Foreskin melanocyte (primary cell): ENCODE measurements at places on chromosomes 13 and 19.

GRCh38 chr13:96041326-96042110 lies 11.7 kb downstream of the UGGT2 start:
- DNase-seq = no peak

DNA sequence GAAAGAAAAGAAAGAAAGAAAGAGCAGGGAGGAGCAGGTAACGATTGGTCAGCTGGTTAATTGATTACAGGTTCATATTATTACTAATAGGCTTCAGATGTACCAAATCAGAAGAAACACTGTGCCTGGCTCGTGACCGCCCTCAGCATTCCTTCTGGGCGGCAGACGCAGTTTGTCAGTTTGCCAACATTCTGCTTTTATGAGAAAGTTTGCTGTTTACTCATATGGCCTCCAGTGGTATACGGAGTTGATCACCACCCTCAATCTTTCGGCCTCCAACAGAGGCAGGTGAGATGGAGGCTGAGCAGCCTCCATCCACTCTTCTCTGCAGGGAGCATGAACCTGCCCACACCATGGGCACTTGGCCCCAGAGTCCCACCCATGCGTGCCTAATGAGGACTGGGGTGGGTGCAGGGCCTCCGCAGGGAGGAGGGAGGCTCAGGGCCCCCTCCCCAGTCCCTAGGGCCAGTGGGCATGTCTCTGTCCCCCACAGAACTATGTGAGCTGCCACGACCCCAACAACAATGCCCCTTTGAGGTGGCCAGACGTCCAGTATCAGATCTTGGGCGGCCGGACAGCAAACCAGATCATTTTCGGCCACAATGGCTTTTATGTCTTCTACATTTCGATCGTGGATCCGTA lies 8.8 kb downstream of the PRR22 start:
- DNase-seq = peak; percentile 40

- DNase-seq = peak; percentile 13
Measured at GRCh38 chr19:2661615-2662014, 40.9 kb downstream of the GNG7 start.

DNA sequence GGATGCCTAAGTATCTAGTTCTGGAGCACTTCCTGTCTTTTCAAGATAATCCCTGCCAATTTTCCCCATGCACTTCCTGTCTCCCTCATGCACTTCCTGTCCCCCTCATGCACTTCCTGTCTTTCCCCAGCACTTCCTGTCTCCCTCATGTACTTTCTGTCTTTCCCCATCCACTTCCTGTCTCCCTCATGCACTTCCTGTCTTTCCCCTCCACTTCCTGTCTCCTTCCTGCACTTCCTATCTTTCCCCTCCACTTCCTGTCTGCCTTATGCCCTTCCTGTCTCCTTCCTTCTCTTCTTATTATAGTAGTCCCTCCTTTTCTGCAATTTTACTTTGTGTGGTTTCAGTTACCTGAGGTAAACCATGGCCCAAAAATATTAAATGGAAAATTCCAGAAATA lies 3.0 kb upstream of the TNNT1 start:
- no peak for DNase-seq

DNA sequence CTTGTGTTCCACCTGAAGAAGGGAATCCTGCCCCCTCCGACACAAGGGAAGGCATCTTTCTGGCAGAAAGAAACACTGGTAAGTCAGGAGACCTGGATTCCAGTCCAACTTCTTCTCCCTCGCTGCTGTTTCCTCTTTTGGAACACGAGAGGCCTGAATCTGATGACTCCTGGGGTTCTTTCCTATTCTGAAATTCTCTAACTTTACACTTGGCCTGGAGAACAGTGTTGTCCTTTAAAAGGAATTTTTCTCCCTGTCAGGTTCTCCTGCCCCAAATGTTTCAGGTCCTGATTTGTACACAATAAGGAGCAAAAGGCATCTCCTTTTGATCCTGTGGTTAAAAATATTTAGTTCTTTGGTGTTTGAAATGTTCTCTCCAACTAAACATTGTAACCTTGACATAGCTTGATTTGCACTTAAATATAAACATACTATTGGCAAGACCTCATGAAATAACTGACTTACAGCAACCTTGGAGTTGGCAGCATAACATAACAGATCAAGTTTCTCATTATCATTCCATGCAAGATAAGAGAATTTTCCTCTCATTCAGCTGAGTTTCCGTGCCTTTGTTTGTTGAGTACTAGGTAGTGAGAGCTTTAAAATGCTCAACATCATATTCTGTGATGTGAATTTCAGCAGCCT lies 244.8 kb downstream of the COG6 start:
- no peak for DNase-seq

GRCh38 chr13:44837250-44837649 lies 152.0 kb downstream of the NUFIP1 start:
- no peak for DNase-seq

DNA sequence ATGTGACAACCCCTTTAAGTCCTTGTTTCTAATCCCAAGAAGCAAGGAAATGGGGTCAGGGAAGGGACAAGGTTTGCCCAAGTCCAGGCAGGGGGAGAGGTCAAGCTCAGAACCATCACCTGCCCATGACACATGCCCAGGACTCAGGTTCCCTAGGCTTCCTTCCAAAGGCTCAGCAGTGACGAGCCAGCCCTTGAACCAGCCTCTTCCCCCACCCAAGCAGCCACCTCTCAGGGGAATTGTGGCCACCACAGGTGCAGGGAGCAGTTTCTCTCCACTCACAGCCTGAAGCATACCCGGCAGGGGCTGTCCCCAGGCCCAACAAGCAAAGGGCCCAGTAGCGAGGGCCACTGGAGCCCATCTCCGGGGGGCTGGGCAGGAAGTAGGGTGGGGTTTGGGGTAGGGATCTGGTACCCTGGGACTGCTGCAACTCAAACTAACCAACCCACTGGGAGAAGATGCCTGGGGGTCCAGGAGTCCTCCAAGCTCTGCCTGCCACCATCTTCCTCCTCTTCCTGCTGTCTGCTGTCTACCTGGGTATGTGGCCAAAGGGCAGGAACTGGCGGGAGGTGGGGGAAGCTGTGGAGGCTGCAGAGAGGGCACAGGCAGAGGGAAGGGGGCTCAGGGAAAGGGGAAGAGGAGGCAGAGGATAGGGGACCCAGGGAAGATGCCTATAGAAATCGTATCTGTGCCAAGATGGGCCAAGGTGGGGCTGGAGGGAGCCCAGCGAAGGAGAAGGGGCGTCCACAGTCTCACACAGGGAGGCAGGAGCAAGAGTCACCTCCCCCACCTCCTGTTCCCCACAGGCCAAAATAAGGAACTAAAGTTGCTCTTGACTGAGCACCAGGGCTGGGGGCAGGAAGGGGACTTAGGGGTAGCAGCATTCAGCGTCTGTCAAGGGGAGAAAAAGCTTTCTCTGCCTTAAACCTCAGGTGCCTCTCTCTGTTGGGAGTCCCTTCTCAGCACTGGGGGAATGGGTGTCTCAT lies at the start of gene CD79A:
TSS of gene CD79A (plus strand) at position 433 of the 986 bp plus-strand sequence. CDS start at position 459, 26 bp downstream.
- no peak for DNase-seq

DNA sequence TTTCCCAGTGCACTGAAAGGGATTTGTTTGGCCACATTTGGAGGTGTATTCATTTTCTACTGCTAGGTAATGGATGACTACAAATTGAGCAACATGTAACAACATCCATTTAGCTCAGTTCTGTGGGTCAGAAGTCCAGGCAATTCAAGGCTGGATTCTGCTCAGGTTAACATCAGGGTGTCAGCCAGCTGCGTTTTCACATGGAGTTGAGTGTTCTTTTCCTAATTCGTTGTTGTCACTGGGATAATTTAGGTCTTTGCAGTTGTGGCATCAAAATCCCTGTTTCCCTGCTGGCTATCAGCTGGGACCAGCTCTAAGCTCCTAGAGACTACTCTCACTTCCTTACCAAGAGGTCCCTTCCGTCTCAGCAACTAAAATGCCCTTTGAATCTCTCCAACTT lies 25.4 kb downstream of the MIR17HG start:
- no peak for DNase-seq
